ENCODE measurements at places on chromosomes 6 and 20.

- DNase-seq, result peak; percentile 34
Measured at GRCh38 chr6:56699066-56699654, 56.5 kb upstream of the DST start.

- no peak for DNase-seq
Measured at GRCh38 chr20:50320901-50321796, 130.5 kb downstream of the CEBPB start.

DNA sequence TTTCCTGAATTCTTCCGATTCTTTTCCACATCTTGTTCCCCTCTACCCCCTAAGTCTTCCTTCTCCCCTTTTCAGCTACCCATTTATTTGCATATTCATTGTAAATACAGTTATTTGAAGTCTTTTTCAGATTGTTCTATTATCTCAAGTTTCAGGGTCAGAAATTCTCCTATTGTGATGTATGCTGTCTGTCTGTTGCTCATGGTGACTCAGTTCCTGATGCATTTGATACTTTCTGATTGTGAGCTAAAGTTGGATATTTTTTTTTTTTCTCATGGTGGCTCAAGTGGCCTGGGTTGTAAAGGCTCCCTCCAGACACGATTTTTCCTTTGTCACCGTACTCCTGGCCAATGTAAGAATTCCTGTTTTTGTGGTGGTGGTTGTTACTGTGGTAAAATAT, 4.9 kb upstream of the PI16 start:
- no peak for DNase-seq

DNA sequence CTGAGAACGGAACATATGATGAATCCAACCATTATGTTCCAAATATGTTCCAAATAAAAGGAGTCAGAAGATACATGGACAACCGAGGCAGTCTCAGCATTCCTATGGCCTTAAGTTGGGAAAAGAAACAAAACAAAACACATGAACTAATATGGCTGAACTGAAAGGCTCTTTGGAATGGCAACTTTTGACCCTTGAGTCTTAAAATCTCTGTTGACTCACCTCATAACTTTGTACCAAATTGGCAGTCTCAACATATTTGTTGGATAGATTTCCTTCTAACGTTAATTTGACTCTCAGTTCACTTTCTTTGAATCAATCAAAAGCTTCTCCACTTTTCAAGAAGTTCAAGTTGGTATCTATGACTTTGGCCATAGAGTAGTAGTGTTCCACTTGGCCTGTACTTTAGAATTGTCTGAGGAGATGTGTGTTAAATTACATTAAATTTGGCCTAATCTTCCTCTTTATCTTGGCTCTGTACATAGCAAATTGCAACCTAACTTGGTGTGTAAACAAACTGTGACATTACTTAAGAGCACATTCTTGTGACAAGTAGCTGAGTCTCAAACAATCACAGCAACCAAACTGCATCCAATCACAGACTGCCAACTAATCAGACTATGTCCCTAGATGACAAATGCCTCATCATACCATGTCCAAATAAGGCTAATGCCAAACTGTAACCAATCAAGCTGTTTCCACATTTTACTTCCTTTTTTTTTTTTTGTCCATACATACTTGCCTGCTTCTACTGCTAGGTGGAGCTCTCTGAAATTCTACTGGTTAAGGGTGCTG, 208.8 kb downstream of the BMP2 start:
- DNase-seq, result no peak

DNA sequence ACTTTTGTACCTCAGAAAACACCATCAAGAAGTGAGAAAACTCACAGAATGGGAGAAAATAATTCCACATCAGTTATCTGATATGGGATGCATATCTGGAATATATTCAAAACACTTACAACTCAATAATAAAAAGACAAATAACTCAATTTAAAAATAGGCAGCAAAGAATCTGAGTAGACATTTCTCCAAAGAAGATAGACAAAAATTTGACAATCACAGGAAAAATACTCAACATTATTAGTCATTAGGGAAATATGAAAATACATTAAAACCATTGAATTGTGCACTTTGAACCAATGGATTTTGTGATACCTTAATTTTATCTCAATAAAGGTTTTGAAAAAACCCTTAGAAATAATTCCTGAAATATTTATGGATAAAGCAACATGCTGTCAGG, 36.9 kb upstream of the STMND1 start:
- no peak for DNase-seq

DNA sequence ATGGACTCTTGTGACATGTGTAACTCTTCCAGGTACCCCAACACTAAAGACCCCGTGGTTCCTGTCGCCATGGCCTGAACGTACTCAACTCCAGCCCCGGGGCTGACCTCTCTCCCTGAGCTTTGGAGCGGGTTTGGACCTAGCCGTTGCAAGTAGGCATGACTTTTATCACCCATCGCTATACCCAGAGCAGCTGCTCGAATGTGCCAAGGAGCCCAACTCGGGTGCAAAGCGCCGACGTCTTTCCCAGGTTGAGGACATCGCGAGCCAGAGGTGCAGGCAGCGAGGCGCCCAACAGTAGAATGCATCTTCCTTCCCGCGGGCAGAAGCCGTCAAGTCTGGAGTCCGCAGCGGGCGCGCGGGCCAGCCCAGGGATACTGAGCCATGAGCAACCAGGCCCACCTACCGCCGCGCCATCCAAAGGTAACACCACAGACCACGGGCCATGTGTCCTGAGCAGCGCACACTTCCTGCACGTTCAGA, 5.7 kb upstream of the LAMP5 start:
- no peak for DNase-seq

- no peak for DNase-seq
Measured at GRCh38 chr6:137297887-137298286, 78.7 kb upstream of the IFNGR1 start.

- DNase-seq, result peak; percentile 63
Measured at GRCh38 chr6:154343473-154344308, 12.9 kb downstream of the IPCEF1 start.

GRCh38 chr20:990293-990959, 11.7 kb downstream of the RSPO4 start:
- DNase-seq, result no peak

DNA sequence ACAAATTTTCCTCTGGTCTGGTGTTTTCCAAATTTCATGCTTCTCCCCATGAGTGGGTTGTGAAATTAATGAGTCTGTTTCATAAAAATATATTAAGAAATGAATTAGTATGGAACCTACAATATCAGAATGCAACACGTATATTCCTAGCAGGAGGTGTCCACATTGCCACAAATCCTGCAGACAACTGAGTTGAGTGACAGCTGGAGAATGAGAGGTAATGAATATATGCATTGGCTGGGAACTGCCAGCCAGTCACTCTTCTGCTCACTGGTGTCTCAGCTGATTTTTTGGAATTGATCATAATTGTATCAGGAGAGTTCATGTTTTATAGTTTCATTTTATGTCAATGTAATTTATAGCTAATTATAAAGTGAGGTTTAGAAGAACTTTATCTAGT, 6.3 kb upstream of the ARFGEF3 start:
- DNase-seq, result no peak

DNA sequence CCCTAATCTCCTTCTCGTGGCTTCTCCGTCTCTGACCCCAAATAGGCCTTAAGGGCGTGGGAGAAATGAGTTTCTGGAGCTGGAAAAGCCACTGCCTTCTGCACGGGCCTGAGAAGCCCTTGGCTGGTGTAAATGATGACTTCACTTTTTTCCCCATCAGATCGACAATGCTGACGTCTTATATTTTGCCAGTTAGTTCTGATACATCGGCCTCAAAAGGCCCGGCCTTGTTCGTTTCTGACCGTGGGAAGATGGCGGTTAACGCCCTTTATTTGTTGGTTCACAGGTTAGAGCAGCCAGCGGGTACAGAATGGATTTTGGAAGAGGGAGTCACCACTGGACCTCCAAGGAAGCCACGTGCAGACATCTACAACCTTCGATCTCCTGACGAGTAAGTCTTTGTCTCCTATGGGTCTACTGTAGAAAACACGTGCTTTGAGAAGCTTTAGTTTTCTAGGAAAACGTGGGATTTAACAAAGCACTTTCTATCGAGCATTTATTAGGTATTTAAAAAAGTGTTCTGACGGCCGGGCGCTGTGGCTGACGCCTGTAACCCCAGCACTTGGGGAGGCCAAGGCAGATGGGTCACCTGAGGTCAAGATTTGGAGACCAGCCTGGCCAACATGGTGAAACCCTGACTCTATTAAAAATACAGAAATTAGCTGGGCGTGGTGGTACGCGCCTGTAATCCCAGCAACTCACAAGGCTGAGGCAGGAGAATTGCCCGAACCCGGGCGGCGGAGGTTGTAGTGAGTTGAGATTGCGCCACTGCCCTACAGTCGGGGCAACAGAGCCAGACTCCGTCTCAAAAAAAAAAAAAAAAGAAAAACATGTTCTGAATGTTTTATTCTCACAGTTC, 1.2 kb upstream of the ZNFX1 start:
- peak; percentile 61 for DNase-seq

GRCh38 chr6:32173051-32173727, 2.7 kb downstream of the AGPAT1 start:
- DNase-seq, result no peak

DNA sequence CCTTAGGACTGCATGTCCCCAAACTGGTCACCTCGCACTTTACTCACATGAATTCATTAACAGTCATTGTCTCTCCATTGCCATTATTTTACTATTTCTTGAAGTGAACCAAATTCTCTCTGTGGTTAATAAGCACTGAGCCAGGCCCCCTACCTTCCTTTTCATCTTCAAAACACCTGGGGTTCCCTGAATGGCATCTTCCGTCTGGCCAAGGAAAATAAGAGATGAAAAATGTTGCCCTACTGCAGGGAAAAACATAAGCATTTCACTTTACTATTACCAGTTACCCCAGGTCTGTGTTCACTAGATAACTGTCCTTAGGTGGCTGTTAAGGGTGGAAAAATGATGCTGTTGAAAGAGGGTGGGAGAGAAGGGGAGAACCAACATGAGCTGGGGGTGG, 10.0 kb upstream of the NKX2-2 start:
- DNase-seq, result no peak

DNA sequence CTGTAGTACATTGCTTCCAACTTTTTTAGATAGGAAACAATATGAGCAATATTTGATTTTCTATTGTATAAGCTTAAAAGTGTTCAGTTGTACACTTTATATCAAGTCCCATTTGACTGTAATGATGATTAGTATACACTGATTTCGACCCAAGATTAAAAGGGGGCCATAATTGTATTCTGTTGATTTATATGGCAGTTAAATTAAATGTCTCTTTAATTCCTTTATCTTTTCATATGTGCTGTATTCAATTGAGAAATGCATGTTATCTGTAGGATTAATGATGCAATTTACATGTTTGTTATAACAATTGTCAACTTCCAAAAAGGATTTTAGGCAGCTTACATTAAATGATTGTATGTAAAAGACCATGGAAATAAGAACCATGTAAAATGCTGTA, 317.5 kb downstream of the CDKAL1 start:
- no peak for DNase-seq

- no peak for DNase-seq
Measured at GRCh38 chr20:50214226-50215024, 23.8 kb downstream of the CEBPB start.

DNA sequence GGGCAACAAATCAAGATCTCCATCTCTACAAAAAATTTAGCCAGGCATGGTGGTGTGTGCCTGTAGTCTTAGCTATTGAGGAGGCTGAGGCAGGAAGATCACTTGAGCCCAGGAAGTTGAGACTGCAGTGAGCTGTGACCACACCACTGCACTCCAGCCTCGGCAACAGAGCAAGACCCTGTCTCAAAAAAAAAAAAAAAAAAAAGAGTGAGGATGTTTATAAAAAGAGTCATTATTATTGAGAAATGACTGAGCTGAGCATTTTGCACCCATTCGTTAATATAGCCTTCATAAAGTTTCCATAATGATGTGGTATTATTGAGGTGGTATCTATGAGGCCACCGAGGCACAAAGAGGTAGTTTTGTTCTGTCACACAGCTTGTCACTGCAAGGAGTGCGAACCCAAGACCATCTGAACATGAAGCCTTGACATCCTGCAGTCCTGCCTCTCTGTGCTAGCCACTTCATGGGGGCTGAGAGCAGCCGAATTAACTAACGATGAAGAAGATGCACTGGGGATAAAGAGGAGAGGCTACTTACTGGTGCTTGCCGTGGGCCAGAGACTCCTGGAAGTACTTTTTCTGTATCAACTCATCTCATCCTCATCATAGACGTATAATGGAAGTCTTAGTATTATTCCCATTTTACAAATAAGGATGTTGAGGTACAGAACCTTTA, 175.5 kb downstream of the BCAS1 start:
- no peak for DNase-seq

- no peak for DNase-seq
Measured at GRCh38 chr20:52833901-52834300, 138.3 kb upstream of the TSHZ2 start.

DNA sequence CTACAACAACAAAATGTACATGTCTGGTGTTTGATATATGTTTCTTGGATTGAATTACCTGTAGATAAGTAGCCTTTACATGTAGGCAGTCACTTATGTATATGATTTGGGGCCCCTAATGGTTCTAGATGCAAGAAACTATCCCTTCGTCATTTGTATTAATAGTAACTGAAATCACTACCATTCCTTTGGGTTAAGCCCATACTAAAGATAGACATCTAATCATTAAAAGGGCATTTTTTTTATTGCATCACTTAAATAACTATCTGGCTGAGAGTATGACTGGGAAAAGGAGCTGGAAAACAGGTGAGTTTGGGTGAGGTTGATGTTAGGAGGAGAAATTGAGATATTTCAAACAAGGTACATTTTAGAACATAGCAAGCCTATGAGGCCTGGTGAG, 213.5 kb upstream of the PLN start:
- no peak for DNase-seq

- no peak for DNase-seq
Measured at GRCh38 chr20:19502169-19502568, 255.9 kb upstream of the RIN2 start.

DNA sequence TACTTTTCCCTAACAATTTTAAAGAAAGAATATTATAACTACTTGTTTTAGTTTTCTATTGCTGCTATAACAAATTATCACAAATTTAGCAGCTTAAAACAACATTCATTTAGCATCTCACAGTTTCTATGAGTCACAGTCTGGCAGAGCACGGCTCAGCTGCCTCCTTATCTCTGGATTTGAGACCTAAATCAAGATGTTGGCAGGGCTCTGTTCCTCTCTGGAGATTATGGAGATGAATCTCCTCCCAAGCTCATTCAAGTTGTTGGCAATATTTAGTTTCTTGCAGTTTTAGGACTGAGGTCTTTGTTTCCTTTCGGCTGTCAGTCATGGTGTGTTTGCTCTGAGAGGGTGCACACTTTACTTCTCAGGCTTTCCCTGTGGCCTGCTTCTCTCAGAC, 1065.8 kb upstream of the EYS start:
- DNase-seq, result no peak

DNA sequence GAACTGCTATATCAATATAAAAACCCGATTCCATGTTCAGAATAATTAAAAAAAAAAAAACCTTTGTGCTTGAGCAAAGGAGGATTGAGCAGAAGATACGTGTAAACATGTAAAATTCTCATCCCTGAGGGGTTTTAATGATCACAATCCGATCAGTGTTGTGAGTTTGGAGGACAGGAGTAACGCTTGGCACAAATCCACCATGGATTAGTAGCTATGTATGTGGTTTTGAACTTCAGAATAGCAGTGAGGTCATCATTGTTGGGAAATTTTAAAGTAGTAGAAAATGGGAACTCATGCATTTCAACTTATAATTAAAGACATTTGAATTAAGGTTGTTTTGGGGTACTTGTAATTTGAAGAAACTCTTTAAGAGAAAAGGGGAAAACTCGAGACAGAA, 203.2 kb downstream of the RPS12 start:
- DNase-seq, result no peak

GRCh38 chr6:40509086-40509485, 78.1 kb downstream of the LRFN2 start:
- no peak for DNase-seq

- DNase-seq, result no peak
Measured at GRCh38 chr6:5995949-5996713, 10.6 kb downstream of the NRN1 start.

All from hematopoietic multipotent progenitor cell treated with erythropoietin and hydrocortisone succinate and interleukin-3 and kit ligand, for 8 days (in vitro differentiated cells).